ENCODE measurements at places on chromosomes 11 and 22. TPM values are rescaled to one million over a fixed set of nuclear protein-coding genes. Genes with fewer than 3 reads are reported as not detected.

DNA sequence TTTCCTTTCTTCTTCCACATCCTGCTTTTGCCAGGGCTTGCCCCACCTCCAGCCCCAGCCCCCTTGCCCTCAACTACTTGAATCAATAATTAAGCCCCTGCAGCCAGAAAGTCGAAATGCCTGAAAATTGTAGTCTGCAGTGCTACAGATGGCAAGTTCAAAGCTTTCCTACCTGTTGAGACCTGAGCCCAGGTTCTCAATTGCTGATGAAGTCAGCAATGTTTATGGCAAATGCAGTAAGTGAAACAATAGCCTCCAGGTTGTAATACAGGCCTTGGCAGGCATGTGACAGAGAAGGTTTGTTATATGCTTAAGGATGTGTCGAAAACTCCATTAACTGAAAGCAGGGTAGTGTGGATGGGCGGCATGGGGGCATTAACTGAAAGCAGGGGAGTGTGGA lies 181.1 kb upstream of the SESN3 start:
- DNase-seq: no peak

DNA sequence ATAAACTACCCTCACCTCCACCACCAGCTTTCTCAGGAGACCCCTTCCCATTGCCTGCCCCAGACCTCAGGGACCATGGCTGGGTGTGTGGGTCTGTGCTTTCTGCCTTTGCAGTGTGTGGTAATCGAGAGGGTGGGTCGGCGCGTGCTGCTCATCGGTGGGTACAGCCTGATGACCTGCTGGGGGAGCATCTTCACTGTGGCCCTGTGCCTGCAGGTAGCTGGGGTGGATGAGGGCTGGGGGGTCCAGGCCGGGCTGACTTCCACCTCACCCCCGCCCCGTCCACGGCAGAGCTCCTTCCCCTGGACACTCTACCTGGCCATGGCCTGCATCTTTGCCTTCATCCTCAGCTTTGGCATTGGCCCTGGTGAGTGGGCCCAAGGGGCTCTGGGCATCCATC lies 10.5 kb upstream of the MIF start:
- no peak for DNase-seq

The MMP8 gene
- total RNA-seq: 3.3 TPM

GRCh38 chr11:94747146-94747545 lies 21.0 kb upstream of the AMOTL1 start:
- peak; percentile 79 for DNase-seq

DNA sequence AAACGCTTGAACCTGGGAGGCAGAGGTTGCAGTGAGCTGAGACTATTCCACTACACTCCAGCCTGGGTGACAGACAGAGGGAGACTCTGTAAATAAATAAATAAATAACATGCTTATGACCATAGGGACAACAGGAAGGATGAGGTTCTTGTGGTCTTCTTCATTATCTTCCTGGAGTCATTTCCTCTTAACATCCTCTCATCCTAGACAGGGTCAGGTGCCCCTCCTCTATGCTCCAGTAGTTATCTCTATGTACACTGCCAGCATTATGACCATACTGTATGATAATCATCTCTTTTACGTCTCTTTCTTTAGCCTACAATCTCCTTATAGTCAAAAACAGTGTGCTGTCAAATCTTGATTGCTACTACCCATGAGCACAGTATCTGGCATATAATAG lies 17.7 kb downstream of the RAB30 start:
- DNase-seq: no peak

- no peak for DNase-seq
Observed at GRCh38 chr22:50174382-50175190, 4.1 kb downstream of the PANX2 start.

The OR8J1 gene
- total RNA-seq: not detected

- no peak for DNase-seq
Observed at GRCh38 chr11:60263402-60263801, 17.1 kb upstream of the MS4A4A start.

GRCh38 chr22:45235101-45235777 lies 5.5 kb downstream of the KIAA0930 start:
- DNase-seq: no peak

DNA sequence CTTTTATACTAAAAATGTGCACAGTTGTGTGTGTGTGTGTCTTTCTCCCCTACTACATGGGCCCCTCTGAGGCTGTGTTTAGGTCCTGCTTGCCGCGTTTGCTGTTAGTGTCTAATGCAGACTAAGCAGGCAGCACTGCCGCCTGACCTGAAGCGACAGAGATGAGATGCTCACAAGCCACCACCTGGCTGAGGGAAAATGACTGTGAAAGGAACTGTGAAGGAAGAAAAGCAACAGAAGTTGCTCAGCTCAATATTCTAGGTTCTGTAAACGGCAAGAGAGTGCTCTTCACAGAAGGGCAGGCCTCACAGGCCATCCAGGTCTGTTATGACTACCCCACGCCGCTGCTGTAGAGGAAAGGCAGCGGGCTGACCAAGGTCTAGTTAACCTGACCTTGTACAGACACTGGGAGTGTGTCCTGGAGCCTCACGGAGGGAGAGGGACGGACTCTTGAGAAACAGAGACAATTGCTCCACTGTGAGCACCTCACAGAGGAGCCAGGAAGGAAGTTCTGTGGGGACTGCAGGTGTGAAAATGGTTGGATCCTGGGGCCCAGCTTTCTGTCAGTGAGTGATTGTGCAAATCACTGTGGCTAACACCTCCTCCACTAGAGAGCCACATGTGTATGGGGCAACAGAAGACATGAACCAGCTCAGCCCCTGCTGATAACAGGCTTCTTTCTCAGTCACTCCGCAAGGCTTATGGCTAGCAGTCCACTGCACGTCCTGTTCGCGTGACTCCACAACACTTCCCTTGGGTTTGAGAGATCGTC lies 31.3 kb upstream of the YPEL1 start:
- DNase-seq: no peak

GRCh38 chr11:103953797-103954486 lies 82.5 kb upstream of the DDI1 start:
- DNase-seq: peak; percentile 10

DNA sequence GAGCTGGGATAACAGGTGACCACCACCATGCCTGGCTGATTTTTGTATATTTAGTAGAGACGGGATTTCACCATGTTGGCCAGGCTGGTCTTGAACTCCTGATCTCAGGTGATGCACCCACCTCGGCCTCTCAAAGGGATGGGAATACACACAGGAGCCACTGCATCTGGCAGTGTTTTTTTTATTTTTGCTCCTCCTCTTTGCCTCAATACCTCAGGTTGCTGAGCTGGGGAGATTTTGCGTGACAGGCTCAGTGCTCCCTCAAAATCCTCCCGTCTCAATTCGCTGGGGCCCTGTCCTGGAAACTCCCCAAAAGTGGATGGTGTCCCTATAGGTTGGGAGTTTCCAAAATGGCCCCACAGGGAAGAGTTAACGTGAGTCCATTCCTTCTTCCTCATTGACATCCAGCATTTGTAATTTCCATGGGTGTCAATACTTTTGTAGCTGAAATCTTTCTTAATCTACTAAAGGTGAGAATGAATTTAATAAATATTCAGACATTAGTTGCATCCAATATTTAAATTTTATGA lies 71.8 kb downstream of the GGTLC2 start:
- DNase-seq: no peak

The SYT7 gene
- 0.48 TPM for total RNA-seq

GRCh38 chr11:15886866-15887265 lies 469.5 kb downstream of the SOX6 start:
- no peak for DNase-seq

The LRRC74B gene
- under 0.01 TPM for total RNA-seq

- DNase-seq: no peak
Observed at GRCh38 chr11:31699066-31699465, 112.1 kb downstream of the PAX6 start.

The SYCE3 gene
- not detected for total RNA-seq

GRCh38 chr11:128213461-128213860 lies 373.9 kb downstream of the ETS1 start:
- no peak for DNase-seq

DNA sequence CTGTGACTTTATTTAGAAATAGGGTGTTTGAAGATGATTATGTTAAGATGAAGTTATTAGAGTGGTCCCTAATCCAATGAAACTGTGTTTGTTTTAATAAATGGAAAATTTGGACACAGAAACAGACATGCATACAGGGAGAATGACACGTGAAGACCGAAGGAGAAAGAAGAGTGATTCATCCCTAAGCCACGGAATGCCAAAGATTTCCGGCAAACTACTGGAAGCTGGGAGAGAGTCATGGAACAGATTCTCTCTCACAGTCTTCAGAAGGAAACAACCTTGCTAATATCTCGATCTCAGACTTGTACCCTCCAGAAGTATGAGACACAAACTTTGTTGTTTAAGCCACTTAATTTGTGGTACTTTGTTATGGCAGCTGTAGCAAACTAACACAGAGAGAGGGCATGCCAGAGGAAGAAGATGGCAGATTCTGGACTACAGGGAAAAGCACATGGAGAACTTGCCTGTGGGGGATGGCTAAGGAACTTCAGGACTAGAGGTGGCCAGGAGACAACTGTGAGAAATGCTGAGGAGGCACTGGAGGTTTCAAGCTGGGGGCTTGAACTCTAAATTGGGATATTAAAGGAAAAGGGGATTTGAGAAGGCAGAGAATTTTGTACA lies 733.5 kb upstream of the CCDC90B start:
- peak; percentile 6 for DNase-seq

The OPCML gene
- total RNA-seq: not detected

- DNase-seq: no peak
Observed at GRCh38 chr11:36090356-36091109, 146.7 kb downstream of the LDLRAD3 start.

GRCh38 chr11:79220171-79220570 lies 220.7 kb downstream of the TENM4 start:
- peak; percentile 31 for DNase-seq

The MRPL40 gene
- 69.4 TPM for total RNA-seq

DNA sequence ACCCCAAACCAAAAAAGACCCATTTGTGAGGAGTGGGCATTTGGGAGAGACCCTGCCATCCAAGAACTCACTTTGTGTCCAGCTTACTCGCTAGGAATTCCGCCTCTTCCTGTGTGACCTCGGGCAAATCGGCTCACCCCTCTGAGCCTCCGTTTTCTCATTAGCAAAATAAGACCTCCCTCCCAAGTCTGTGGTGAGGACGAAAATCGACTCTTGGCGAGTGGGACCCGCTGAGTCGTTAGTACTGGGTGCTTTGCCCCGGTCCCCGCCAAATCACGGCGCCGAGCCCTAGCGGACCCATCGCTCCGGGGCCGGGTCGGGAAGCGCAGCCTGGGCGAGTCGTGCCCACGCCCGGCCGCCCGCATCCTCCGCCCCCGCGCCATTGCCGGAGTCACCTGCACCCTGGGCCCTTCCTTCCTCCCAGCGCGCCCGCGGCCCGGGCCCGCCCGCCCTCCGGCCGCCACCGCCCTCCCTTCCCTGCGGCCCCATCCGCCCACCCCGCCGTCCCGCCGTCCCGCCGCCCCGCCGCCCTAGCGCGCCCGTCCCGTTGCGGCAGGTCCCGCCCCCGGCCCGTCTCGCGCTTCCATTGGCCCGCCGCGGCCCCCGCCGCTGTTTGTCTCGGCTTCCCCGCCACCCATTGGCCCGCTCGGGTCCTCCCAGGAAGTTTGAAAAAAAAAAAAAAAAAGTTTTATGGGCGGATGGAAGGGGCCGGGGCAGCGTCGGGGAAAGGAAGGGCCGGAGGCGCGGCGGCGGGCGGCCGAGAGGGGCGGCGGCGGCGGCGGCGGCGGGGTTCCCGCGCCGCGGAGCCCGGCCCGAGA lies 48.9 kb downstream of the TRIOBP start:
- peak; percentile 89 for DNase-seq

DNA sequence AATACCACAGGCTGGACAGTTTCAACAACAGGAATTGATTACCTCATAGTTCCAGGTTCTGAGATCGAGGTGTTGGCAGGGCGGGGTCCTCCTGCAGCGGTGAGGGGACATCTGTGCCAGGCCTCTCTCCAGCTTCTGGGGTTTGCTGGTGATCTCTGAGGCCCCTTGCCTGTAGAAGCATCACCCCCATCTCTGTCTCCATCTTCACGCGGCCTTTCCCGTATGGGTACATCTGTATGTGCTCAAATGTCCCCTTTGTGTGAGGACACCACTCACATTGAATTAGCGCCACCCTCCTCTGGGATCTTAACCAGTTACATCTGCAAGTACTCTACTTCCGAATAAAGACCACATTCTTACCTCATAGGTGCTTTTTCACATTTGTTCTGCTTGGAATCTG lies 1029.9 kb downstream of the BRD1 start:
- no peak for DNase-seq

- DNase-seq: no peak
Observed at GRCh38 chr11:18790883-18791206, 753 bp downstream of the PTPN5 start.

DNA sequence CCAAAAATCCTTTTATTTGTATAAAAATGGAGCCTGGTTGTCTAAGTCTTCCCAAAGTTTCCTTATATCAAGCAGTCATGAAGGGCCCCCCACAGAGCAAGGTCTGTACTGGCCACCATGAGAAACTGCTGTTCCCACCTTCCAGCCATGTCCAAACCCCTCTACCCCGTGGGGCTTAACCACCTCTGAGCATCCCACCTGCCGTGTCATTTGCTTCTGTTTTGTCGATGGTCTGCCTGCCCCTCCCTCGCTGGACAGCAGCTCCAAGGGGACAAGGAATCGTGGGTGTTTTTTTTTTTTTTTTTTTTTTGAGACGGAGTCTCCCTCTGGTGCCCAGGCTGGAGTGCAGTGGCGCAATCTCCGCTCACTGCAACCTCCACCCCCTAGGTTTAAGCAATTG lies 11.1 kb upstream of the ANO1 start:
- DNase-seq: no peak

- no peak for DNase-seq
Observed at GRCh38 chr11:112650527-112650926, 310.7 kb upstream of the NCAM1 start.

The NCF4 gene
- not detected for total RNA-seq

DNA sequence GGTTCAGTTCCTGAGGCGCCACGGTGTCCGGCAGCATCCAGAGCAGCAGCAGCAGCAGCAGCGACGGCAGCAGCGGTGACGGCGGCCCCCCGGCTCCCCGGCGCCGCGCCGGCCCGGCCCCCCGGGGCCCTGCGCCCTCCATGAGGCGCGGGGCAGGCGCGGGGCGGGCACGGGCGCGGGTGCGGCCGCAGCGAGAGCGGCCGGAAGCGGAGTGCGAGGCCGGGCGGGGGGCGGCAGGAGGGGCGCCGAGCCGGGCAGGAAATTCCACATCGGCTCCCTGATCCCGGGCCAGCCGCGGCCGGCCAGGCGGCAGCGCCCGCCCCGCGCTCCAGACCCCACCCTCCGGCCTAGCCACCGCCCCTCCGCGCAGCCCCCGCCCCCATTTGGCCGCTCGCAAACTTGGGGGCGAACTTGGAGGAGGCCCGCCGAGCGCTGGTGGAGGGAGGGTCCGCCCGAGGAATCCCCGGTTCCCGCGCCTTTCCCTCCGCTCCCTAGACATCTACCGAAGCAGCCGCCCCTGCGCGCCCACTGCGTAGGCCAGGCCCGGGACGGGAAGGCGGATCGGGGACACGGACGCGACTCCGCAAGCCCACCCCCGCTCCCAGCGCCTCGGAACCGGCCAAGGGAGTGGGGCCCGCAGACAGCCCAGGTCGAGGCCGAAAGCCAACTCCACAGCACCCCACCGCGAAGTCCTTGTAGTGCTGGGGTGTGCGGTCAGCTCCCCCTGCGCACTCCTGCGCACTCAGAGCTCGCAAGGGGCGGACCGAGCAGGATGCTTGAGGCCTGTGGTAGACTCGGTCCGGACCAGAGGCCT lies at the start of gene SCARF2:
SCARF2 (minus strand) TSS at position 213 of the 814 bp plus-strand sequence; CDS start at position 142, 71 bp downstream.
- DNase-seq: no peak

Measured in RPMI7951 (cell line).